Uterus (tissue), 4 donors: ENCODE measurements at places on chromosomes 3 and 15.

- no peak for DNase-seq
Measured at GRCh38 chr3:175307642-175308041, 448.5 kb downstream of the NAALADL2 start.

DNA sequence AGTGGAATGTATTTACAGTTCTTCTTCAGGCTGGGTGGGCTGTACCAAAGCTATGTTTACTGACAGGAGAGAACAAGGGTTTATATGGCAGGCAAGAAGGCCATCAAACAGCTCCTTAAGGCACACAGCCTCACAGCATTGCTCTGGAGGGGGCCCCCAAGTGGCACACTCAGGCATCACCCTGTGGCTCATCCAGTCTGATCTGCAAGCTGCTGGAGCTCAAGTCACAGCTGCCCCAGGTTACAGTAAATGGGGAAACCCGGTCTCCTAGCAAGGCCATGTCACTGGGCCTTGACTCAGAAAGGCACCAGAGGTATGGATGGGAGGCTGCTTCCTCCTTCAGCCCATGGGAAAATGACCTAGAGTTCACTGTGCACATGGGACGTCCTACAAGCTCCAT, 67.5 kb downstream of the TFG start:
- no peak for DNase-seq

DNA sequence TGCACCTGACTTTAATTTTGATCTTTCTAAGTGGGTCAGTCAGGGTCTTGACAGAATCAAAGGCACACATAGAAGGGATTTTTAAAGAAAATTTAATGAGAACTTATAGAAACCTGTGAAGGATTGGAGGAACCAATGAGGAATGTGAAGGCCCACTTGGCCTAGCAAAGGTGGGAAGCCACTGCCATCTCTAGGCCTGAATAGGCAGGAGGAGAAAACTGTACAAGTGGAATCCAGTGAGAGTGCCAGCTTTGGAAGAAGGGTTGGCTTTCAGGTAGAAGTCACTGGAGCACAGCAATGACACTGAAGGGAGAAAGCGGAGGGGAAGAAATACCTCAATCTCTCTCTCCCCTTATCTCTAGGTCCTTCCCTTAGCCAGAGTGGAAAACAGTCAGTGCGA, 380.7 kb upstream of the KCNMB2 start:
- no peak for DNase-seq

- no peak for DNase-seq
Measured at GRCh38 chr15:42267286-42267685, 5.7 kb upstream of the GANC start.

DNA sequence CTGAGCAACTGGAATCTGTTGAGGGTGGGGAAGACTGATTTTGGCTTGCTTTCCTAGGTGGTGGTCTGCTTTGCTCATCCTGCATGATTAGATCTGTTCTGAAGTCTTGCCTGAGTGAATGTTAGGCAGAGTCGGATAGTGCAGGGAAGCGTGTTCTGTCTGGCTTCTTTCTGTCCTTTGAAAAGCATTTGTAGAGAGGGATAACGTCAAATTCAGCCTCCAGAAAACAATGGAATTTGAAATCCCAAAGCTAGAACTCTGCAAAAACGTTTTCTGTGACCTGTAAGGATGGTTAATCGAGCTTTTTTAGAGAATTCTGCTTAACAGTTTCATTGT, 1.4 kb downstream of the GLCE start:
- DNase-seq, result no peak

DNA sequence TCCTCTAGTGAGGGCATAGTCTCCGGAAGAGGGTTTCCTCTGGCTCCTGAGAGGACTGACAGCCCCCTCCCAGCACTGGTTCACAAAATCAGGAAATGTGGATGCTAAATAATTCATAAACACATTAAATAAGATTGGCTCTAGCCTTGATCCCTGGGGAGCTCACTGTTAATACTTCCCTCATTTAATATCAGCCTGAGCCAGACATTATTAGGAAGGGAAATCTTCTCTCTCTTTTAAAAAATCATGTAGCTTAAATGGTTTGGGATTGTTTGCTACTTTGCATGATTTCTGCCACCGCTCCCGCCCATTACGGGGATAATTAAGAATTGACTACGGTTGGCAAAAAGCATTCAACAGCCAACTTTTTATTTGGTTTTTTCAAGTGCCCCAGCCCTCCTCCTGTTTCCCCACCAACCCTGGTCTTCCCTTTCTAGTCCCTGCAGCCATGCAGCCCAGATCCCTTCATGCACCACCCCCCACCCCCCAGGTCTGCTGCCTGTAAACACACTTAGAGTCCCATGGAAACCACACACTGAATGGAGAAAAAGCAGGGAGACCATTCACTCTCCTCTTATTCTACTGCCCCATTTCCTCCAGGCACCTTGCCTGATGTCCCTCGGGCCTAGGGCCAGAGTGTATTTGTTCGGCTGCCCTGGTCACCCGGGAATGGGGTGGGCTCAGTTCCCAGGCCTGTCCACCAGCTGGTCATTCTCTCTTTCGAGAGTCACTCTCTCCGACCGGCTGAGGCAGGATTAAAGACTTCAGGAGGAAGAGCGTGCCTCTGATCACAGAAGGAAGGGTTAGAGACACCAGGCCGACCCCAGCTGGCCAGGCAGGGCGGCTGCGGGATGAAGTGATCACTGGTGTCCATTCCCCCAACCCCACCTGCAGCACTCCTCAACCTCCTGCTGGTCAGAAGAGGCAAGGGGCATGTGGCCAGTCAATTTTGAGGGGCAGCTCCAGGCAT, 45.1 kb downstream of the SEMA5B start:
- peak; percentile 53 for DNase-seq

- no peak for DNase-seq
Measured at GRCh38 chr3:33982269-33982798, 183.9 kb downstream of the PDCD6IP start.

- no peak for DNase-seq
Measured at GRCh38 chr15:46461416-46461815, 826.6 kb downstream of the SQOR start.

DNA sequence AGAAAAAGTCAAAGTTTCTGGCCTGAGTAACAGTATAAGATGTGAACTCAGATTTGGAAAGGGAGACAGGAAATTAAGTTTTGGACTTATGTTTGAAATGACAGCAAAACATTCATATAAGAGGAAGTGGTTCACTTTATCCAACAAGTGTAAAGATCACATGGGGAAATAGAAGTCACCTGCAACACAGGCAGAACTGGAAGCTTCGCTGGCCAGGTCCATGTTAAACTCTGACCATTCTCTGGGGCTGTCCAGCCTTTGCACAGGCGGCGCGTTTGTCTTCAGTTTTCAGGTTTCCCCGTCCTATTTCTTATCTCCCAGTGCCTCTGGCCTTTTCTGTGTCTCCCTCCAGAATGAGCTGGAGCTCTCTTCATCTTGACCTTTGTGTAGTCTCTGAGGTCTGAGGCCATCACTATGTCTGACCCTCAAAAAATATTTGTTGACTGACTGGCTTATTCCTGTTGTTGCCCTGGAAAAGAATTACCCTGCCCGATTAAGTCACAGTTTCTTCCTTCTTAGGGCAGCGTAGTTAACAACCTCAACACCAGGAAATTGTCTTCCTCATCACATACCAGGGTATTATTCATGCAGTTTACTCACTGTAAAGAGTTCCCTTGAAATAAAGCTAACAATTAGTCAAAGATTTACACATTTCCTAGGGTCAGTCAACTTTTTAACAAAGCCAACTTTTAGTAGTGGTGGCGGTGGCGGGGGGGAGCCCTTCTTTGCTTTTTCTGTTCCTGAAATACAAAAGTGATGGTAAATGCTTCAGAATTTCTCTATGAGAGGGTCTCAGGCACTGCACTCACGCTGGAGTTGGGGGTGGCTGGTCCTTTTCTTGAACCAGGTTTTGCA, 959 bp upstream of the RASA2 start:
- DNase-seq, result no peak

DNA sequence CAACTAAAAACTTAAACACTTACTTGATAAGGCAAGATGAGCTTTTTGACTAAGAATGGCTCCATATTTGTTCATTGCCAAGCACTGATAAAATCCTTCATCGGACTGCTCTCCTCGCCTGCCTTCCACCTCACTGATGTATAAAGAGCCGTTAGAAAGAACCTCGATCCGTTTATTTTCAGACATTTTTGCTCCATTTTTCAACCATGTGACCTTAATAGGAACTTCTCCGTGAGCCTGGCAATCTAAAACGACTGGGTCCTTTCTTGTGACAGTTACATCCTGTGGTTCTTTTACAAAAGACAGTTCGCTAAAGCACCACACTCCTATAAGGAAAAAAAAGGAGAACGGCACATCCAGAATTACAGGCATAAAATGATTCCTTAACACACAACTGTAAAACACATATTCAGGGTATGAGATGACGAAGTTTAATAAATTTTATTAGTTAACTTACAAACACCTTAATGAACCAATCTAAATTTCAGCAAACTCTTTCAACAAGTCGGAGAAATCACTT, 2.5 kb downstream of the PRTG start:
- no peak for DNase-seq

DNA sequence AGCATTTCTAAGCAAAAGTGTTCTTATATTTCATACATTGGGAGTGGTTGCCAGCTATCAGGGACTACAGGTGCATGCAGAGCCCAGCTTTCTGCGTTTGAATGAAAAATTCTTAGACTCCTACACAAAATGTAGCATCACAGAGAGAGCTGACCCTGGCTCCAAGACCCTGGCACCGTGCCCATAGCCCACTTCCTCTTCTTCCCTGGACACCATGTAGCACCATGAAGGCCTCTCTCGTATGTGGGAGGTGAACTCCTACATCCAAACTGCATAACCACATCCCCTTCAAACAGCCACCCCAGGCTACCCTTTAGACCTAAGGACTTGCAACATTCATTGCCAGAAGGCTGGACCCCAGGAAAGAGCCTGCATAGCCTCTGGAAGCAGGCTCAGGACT, 35.8 kb upstream of the ATOSA start:
- no peak for DNase-seq

GRCh38 chr15:70293591-70294470, 196.1 kb upstream of the TLE3 start:
- no peak for DNase-seq
